ENCODE measurements at places on chromosomes 12 and 14.

GRCh38 chr12:16604596-16605252 lies 1.2 kb downstream of the LMO3 start:
- DNase-seq, result no peak

DNA sequence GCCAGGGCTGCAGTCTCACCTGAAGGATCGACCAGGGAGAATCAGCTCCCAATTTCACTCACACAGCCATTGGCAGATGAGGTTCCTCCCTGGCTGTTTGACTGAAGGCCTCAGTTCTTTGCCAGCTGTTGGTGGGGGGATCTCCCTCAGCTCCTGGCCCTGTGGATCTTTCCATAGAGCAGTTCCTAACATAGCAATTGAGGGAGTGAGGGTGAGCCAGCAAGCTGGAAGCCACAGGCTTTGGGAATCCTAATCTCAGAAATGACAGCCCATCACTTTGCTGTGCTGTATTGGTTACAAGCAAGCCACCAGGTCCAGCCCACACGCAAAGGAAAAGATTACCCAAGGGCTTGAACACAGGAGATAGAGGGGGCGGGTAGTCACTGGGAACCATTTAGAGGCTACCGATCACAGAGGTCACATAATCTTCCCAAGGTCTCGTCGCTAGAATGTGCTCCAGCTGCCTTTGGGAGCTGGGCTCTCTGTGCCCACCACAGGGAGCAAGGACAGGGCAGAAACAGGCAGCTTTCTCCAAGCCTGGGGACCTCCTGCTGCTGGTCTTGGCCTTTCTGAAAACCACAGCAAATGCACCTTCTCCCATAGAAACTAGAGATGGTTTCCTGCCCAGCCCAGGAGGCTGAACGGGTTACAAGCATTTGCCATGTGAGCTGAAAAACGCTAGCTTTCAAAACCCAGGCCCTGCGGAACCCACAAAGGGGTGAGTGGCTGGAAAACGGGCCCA lies 4.6 kb upstream of the OTUB2 start:
- DNase-seq, result no peak

- no peak for DNase-seq
Measured at GRCh38 chr14:100081997-100082625, 16.9 kb downstream of the EVL start.

DNA sequence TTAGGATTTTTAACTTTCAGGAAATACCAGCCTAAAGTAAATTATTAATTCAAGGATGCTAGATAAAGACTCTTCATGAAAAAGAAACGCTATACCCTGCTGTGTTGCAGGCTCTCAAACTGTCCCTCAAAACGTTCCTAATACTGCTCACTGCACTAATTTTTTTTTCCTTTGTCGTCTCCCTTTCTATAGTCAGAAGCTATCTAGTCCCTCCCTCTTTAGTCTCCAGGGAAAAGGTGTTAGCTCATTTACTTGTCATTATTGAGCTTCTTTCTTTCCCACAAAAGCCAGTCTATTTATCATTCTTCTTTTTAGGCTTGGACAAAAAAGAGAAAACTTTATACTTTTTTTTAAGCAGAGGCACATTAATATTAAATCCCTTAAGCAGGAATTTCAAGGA lies 30.3 kb upstream of the INSM2 start:
- DNase-seq, result no peak

DNA sequence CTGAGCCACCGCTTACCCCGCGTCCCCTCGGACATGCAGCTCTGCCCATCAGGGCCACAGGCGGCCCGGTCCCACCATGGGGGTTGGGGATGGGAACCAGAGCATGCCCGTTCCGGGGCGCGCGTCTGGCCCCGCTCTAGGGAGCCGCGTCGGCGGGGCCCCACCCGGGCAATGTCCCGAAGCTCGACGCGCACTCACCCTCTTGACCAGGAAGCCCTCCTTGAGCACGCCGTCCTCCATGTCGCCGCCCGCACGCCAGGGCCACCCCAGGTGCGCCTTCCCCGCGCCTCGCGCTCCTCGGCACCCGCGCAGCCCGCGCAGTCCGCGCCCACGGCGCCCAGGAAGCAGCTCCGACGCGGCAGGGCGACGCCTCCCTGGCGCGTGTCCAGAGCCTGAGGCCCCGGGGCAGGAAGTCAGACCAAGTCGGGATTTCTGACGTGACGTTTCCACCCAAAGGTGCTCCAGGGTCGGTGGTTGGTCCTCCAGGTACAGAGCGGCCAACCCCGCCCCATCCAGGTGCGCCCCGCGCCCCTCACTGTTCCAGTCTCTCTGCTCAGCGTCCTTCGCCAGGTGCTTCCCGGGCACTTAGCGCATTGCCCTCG lies at the start of gene PLEK2:
PLEK2 (minus strand) TSS at position 346 of the 602 bp plus-strand sequence; CDS start at position 240, 106 bp downstream.
- DNase-seq, result no peak

GRCh38 chr14:90808759-90809529 lies 7.3 kb downstream of the TTC7B start:
- no peak for DNase-seq

DNA sequence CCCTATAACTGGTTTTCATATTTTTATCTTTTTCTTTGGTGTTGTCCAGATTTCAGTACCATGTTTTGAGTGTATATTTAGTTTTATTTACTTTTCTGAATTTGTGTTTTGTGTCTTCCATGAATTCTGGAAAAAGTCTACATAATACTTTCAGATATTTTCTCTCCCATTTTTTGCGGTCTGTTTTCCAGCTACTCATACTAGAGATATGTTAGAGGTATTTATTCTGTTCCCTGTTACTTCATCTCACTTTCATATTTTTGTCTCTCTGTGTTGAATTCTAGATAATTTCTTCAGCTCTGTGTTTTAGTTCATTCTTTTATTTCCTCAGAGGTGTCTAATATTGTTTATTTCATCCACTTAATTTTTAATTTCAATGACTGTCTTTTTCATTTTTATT lies 74.2 kb downstream of the IFT81 start:
- DNase-seq, result no peak

GRCh38 chr12:49189731-49190716 lies 1.1 kb upstream of the TUBA1A start:
- no peak for DNase-seq

DNA sequence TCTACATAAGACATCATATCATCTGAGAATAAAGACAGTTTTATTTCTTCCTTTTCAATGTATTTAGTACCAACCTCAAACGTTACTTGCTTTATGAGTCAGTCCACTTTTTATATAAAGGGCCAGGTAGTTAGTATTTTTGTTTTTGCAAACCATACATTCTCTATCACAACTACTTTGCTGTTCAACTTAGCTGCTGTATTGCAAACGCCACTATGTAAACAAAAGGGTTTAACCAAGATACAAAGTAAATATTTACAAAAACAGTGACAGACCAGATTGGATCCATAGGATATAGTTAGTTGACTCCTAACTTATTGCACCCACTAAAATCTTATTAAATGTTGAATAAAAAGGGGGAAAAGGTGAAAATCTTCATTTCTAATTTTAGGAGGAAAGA lies 87.7 kb upstream of the FOXG1 start:
- no peak for DNase-seq
